Lower leg skin (tissue), 4 donors: ENCODE measurements at places on chromosomes 7 and 10.

- DNase-seq, result no peak
Observed at GRCh38 chr10:127614484-127615017, 65.4 kb downstream of the NPS start.

DNA sequence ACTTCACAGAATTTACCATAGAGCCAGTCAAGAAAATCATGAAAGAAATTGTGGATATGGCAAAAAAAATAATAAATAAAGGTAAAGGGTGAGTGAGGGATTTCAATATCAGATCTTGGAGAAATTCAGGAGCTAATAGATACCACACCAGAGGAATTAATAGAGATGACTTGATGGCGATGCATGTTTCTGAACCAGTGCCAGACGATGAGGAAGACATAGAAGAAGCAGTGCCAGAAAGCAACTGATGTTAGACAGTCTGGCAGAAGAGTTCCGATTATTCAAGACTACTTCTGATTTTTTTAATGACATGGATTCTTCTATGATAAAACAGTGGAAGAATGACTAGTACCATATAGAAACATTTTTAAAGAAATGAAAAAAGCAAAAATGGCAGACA is 314.7 kb downstream of the BICC1 start:
- DNase-seq, result no peak

DNA sequence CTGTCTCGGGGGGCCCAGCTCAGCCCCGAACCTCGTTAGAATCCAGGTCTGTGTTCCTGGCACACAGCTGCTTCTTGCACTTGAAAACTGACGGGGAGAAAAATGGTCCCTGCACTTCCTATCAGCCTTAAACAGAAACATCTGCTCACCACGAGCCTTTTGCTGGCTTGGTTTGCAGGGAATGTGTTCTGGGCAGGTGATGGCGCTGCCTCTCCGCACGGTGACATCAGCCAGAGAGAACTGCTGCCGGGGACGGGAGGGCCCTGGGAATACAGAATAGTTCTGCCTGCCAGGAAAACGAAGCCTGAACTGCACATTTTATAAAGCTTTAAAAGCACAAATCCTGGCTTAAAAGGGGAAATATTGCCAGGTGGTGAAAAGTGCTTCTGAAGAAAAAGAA is 622.5 kb downstream of the TYW1 start:
- no peak for DNase-seq

DNA sequence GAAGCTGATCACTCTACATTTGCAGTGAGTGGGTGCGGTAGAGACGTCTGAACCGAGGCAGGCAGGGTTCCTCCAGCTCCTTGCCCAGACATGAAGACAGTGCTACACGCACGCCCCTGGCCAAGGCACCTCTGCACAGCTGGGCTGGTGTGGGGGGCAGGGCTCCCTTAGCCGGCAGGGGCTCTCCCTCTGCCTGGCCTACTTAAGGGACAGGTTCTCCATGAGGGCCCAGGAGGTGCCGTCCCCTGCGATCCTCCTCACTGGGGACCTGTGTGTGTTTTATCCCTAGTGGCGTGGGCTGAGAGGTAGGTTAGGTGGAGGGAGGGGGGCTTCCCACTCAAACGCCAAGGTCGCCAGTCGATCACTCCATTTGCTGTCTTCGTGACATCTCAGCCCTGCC is 35.3 kb downstream of the IL15RA start:
- DNase-seq, result no peak

DNA sequence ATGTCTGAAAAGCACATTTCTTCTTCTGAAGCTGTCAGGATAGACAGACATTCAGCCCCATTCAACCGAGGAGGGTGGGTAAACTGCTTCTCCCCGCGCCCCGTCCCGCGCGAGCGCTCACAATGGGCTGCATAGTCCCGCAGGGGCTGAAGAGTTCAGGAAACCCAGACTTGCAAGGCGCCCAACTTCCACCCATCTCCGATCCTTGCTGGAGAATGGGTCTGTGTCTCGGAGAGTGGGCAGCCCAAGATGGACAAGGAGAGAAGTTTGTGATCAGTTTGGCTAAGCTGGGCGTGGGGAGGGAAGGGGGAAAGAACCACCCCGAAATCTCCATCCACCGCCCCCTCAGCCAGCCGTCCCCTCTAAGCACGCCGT is 686 bp downstream of the AASS start:
- DNase-seq, result no peak

- DNase-seq, result peak; percentile 31
Observed at GRCh38 chr10:104350127-104350635, 3.5 kb upstream of the CFAP58 start.

DNA sequence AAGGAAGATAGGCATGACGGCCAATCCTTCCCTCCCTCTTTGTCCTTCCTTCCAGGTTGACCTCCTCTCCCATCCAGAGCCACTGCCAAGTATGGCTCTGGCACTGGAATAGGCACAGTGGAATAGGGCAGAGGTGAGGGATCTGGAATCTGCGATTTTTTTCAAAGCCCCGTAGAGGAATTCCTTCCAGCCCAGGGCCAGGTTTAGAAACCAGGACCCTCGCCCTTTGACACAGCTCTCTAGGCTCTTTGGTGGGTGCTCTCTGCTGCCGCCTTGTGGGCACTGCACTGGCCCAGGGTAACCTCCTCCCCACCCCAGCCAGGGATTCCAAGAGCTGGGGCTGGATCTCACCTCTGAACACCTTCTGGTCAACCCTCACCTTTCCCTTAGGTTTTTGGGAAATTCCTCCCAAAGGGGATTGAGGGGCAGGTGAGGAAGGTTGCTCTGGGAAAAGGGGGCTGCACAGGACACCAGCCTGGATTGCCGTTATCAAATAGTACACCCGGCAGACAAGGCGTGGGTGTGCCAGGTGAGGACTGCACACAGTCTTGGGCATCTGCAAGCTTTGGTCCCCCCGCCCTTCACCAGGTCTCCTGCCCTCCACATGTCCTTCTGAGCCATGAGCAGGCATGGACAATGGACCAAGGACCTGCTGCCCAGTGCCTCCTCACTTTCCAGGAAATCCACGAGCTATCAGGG is 22.8 kb downstream of the C10orf105 start:
- no peak for DNase-seq

- no peak for DNase-seq
Observed at GRCh38 chr7:110780712-110781111, 310.2 kb upstream of the LRRN3 start.

GRCh38 chr10:119537953-119538630 is 4.4 kb downstream of the RGS10 start:
- no peak for DNase-seq

DNA sequence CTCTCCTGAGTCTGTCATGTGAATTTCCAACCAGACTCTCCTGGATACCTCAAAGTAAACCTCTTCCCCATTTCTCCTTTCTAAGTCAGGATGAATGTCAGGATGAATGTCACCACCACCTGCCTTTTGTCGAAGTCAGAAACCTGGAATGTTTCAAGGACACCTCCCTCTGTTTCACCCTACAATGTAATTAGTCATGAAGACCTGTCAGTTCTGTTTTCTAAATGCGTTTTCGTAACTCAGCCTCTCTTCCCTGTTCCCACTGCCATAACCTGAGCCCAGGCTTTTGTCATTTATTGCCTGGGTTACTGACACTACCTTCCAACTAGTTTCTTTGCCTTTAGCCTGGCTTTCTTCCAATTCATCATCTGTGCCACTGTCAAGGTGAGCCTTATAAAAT is 5.5 kb upstream of the STN1 start:
- no peak for DNase-seq

DNA sequence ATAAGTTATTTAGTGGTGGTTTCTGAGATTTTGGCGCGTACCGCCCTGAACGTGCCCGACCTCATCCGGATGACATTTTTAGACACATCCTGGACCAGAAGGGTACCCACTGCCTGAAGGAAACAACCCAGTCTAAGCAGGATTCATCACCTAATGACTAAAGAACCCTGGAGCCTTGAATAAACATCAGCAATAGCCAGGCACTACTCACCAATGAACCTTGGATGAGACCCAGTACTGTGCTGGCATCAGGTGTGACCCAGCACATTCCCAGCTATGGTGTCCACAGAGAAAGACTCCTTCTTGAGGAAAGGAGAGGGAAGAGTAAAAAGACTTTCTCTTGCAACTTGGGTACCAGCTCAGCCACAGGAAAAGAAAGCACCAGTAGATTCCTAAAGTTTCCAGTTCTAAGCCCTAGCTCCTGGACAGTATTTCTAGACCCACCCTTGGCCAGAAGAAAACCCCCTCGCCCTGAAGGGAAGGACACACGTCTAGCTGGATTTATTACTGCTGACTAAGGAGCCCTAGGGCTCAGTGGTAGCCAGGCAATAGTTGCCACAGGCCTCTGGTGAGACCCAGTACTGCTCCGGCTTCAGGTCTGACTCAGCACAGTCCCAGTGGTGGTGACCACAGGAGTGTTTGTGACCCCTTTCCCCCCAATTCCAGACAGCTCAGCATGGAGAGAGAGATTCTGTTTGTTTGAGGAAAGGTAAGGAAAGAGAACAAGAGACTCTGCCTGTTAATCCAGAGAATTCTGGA is 32.5 kb downstream of the ZNF277 start:
- no peak for DNase-seq

GRCh38 chr10:80500572-80501380 is 36.9 kb upstream of the SH2D4B start:
- DNase-seq, result peak; percentile 90

DNA sequence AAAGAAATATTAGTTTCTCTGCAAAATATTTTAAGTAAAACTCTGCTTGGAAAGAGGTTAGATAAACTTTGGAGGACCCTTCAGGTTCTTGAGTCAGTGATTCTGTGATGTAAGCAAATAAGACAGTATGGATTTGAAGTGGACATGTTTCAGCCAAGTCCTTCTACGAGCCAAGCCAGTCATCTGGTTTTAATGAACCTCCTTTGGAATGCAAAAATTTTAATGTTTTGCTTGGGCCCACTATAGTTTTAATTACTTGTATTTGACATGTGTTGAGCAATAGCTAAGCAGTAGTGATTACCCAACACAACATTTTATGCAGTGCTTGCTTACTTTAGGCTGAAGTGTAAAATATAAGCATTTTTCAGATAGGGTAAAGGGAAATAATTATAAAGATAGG is 296.3 kb upstream of the SEMA3D start:
- DNase-seq, result no peak

DNA sequence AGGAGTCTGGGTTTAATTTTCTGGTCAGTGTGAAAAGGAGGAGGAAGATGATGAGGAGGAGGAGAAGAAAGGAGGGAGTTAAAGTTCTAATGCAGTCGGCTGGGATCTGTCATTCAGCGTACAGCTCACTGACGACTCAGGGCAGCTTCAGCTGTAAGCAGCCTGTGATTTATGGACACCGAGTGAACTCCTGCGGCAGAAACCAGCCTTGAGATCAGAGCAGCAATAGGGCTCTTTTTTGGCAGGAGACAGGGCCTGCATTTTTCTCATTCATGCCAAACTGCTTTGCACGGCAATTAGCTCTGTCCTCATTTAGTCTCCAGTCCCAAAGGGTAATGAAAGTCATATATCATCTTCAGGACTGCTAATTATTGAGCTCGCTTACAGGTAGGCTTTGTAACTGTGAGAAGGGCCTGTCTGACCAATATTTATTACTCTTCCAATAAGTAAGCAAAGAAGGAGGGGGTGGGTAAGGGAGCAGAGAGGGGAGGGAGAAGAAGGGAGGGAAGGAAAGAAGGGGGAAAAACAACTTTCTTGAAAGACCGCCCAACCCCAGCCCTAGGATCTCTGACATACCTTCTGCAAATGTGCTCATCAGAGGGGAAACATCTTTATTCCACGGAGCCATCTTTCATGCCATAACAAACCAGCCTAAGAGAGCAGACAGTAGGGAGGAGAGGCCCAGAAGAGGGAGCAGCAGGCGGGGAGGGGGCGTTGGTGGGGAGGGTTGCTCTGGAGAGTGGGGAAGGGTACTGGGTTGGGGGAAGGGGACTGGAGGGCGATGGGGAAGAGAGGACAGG is 48.1 kb upstream of the COMTD1 start:
- DNase-seq, result peak; percentile 41

- DNase-seq, result no peak
Observed at GRCh38 chr7:70047891-70048448, 449.7 kb downstream of the AUTS2 start.

- DNase-seq, result no peak
Observed at GRCh38 chr10:47035171-47035818, 124.1 kb downstream of the PTPN20 start.

DNA sequence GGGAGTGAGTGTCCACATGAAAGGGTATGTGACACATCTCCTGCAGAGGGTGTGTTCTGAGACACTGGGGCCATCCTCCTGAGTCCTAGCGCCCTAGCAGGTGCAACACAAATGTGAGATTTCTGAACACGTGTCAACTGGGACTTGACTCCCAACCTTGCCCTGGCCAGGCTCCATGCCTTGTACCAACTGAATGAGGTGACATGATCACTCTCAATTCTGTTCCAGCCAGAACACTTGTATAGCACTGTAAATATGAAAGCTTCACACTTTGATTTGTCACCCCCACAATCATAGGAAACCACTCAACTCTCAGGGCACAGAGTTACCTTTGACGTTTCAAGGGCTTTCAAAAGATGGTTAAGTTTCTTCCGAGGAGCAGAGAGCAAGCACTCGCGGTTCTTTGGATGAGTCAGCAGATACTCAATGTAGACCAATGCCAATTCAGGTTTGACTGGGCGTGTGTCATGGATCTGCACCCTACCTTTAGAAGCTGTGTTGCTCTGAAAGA is 48.6 kb downstream of the NCAPG2 start:
- DNase-seq, result no peak

DNA sequence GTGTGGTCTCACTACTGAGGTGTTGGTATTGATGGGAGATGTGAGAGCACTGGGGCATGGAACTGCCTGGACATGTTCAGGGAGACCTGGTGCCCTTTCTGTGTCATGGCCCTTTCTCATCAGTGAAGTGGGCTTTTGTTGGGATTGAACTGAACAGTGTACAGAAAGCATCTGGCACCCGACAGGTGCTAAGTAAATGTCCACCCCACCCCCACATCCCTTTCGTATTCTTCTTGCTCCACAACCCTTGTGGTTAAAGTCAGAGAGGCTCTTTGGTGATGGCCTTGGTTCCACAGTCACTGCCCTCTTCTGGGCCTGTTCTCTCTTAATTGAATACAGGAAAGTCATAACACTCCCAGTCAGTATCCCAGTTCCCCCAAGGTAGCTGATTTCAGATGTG is 5.4 kb downstream of the NOM1 start:
- DNase-seq, result no peak

DNA sequence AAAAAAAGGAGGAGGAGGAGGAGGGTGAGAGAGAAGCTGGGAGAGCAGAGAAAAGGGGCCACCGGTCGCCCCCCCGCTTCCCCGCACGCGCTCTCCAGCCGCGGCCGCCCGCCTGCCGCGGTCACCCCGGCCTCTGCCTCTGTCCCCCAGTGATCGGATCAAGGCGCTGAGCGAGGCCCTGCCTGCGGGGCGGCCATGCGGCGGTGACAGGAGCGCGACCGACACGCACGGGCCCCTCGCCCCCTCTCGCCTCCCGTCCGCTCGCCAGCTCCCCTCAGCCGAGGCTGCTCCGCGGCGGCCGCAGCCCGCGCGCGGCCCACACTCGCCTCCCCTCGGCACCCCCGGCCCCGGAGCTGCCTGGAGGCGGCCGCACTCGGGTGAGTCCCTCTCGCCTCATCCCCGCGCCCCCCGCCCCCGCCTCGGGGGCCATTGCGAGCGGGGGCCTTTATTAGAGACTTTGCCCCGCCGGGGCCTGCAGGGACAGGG is at the start of gene GTF2I:
GTF2I (plus strand) TSS at position 27 of the 486 bp plus-strand sequence. CDS start 31,411 bp downstream, outside the sequence.
- peak; percentile 89 for DNase-seq
